ENCODE measurements at places on chromosomes 3 and 15.

GRCh38 chr3:58154626-58155449 lies 55.9 kb downstream of the DNASE1L3 start:
- DNase-seq, result no peak

GRCh38 chr15:96171853-96172296 lies 158.6 kb upstream of the NR2F2 start:
- DNase-seq, result no peak

GRCh38 chr15:83846847-83847246 lies 192.9 kb downstream of the ADAMTSL3 start:
- no peak for DNase-seq

- peak; percentile 33 for DNase-seq
These were observed 1.7 kb upstream of the SLC9A9 start for GRCh38 chr3:143849854-143850549.

GRCh38 chr3:165336786-165337185 lies 140.6 kb upstream of the SLITRK3 start:
- no peak for DNase-seq

GRCh38 chr3:171256445-171257250 lies 203.6 kb downstream of the TNIK start:
- DNase-seq, result no peak

DNA sequence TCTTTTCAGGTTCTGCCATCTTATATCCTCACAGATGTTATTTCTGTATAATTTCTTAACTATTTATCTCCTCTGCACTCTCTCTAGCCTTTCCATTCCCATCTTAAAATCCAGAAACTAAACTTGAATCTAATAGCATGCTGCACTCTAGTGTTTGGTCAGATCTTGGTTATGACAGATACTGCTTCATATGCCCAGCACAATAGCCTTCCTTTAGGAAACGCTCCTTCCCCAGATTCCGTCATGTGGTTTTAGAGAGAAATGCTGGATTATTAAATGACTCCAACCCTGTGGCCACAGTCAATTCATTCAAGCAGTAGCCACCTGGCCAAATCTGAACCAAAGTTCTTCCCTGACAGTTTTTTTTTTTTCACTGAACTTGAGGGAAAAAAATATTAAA lies 19.4 kb downstream of the RASGRP1 start:
- DNase-seq, result no peak

GRCh38 chr15:75779504-75779903 lies 63.7 kb upstream of the UBE2Q2 start:
- DNase-seq, result no peak

DNA sequence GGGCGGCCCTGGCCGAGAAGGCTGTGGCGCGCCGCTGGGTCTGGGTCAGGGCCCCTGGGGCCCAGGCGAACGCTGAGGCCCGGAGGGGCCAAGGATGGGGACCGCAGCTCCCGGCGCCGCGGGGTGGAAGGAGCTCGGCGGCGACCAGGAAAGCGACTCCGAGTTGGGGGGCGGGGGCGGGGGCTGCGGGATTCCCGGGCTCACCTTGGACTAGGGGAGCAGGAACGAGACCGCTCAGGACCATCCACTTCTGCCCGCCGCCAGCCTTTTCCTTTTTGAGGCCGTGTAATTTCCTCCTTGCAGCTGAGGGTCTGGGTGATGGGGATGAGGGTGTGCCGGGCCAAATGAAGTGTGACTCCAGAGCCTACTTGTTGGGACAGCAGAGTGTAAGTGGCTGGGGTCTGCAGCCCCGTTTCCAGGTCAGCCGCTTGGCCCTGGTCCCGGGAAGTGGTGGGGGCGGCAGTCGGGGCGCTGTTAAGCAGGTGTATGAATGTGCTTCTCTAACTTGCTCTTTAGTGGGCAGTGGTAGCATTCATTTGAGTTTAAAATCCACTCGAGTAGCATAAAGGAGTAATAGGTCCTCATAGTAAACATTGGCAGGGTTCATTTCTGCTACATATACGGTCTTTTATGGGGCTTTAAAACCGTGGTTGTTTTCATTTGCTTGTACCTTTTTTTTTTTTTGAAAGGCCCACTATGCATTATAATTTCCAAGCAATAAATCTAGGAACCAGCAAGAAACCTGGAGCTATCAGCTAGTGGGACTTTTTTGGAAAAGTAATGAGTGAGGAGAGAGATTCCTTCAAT lies 717 bp downstream of the PXK start:
- DNase-seq, result peak; percentile 11

- DNase-seq, result no peak
These were observed 284.5 kb upstream of the PLSCR5 start for GRCh38 chr3:146889626-146890025.

DNA sequence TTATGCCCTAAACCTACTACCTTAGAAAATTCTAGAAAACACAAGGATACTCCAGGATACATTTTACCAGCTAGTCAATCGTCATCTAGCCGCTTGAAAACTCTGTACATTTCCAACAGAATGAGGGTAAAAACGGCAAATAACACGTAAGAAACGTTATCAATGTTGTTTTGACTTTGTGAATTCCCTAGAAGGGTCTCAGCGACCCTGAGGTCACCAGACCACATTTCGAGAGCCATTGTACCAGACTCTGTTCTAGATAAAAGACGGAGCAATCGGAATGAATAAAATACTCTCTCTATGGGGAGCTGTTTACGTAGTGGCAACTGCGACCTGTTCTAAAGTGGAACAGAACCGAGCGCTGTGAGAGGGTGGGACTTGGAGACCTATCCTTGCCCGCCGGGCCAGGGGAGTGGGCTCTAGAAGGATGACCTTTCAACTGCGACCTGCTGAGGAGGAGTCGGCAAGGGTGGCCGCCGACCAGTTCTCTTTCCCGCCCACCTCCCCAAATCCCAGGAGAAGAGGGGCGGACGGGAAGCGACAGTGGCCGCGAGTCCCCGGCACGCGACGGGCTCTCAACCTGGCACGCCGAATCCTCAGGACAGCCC lies 778 bp upstream of the AP4E1 start:
- DNase-seq, result peak; percentile 32

GRCh38 chr15:66679657-66680108 lies 22.4 kb upstream of the SMAD6 start:
- no peak for DNase-seq

GRCh38 chr15:50257924-50258323 lies 7.6 kb downstream of the HDC start:
- DNase-seq, result no peak

DNA sequence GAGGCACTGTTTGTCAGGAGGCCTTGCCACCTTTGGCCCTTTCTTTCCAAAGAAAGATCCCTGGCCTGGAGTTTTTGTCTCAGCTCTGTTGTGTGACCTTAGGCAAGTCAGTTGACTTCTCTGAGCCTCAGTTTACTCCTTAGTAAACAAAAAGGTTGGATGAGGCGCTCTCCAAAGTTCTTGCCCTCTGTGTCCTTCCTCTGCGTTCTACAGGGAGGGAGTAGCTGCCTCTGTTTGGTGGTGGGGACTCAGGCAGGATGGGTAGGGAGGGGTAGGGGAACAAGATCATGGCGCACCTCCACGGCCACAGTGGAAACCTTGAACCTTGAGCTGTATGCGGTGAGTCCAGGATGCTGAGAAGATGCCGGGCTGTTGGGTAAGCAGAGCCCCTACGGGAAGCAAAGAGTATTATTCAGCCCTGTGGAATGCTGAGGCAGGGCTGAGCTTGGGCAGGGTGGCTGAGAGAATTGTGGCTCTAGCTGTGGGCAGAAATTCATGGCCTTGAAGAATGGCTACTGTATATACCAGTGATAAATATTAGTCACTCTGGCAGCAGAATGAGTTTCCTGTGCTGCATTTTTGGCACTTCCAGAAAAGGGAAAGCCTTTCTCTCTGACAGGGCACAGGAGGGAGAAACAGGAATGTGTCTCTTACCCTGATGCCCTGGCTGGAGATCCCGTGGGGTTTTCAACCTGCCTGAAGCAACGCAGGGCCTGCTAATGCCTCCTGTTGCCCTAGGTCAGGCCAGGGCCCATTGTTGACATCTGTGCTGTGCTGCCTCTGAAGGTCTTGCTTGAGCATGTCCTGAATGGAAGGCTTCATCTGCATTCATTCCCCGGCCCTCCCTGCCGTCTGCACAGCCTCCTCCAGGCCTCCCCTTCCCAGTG lies 39.9 kb downstream of the SMAD3 start:
- DNase-seq, result no peak
